ENCODE measurements at places on chromosomes 3 and 15.

DNA sequence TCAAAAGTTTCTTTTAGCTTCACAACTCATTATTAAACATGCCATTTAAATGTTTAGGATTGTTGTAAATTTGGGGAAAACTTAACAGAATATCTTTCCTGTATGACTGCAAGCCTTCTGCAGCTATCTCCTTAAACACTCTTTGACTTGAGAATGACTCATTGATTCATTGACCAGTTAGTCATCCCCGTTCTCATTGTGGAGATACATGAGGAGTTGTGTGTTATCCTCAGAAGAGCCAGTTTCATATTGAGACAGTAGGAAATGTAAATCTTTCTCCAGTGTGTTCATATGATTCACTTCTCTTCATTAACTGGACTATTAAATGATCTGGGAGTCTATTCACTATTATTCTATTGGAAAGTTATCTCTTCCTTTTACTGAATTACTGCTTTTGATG is 83.0 kb downstream of the CRYGS start:
- no peak for DNase-seq

- DNase-seq = no peak
Measured at GRCh38 chr3:55569033-55569599, 82.0 kb upstream of the WNT5A start.

DNA sequence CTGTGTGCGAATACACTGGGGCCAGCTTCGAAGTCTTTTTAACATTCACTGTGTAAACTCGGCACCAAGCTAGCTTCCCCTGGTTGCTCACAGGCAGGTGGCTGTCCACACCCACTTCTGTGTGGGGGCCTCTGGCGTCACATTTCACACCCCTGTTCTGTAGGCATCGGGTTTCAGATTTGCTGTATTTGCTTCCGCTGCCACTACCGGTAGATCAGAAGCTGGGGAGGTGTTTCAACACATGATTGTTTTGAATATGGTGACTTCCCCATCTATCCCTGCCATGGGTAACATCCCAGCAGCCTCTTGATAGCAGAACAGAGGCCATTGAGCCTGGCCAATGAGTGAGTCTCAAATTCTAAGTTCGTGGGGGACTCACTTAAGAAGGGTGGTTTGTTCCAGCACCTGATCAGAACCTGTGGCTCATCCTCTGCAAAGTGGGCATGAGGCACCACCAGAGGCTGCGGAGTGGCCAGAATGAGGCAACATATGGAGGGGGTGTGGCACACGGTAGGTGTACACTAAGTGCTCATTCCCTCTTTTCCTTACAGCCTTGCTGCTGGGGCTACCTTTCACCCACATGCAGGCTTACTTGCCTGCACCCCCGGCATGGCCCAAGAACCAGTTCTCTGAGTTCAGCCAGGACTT is 61.5 kb downstream of the IQSEC1 start:
- DNase-seq = no peak

DNA sequence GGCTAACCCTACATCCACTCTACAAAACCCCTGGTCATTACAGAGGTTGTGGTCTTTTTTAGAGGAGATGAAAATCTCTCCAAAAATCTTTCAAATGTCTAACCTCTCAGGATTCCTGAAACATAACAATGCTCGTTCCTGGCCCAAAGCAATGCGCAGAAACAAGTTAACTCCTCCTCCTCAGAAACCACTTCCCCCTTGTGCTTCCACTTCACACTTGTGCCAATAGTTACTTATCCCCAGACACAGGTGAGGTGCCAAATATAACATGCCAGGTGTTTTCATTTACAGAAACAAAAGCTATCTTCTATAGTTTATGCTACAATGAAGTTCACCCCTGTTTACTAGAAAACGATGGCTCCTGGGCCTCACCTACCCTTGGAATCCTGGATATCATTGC is 6.2 kb downstream of the NDUFAF1 start:
- DNase-seq = no peak

DNA sequence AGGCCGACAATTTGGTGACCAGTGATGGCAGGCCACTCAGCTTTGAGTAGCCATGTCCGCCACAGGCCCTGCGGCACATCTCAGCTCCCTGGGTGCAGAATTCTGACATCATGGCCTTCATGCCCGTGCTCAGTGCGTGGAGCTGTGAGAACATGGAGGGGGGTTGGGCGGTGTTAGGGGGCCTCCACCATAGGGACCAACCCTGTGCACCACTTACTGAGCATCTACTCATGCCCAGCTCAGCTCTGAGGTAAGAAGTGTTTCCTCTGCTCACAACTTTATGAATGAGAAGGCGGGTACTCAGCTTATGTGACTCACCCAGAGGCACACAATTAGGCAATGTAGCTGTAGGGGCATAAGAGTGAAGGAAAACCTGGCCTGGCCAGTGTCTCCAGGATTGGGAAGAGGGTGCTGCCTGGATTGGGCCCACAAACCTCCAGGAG is 10.5 kb downstream of the ACOX2 start:
- no peak for DNase-seq

GRCh38 chr3:43410592-43410991 is 124.3 kb downstream of the SNRK start:
- DNase-seq = no peak

DNA sequence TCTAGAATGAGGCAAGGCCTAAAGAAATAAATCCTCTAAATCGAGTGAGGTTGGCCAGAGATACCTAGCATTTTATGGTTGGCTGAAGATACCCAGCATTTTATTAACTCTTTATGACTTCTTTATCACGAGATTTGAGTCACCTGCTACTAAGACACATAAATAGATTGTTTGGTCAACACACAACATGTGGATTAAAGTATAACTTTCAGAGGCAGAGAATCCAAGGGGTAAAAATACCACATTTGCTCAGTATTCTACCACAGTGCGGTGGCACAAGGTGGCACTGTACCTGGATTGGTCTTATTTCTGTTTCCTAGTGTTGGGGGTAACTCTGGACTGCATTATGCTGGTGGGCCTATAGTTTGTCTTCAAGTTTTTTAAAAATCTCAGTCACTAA is 27.0 kb upstream of the VILL start:
- DNase-seq = no peak

All from ecto neural progenitor cell (in vitro differentiated cells).